NCI-H2227 treated with DMSO at 0.1 percent for 48 hours (cell line): ENCODE measurements at places on chromosomes 2 and 18.

DNA sequence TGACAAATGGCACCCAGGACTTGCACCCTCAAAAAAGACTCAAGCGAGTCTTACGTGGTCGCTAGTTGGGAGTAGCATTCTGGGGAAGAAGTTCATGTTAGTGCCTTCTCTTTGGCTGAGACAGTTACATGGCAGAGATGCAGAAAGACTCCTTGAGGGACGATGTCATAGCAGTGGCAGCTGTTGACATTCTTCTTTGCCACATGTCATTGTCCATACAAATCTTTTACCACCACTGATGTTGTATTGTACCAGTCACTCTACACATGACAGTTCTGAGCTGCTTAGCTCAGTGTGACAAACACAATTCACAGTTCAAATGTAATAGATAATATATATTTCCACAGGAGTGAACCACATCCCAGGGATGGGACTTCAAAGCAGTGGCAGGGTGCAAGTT lies 197.1 kb downstream of the TCF4 start:
- DNase-seq = no peak

DNA sequence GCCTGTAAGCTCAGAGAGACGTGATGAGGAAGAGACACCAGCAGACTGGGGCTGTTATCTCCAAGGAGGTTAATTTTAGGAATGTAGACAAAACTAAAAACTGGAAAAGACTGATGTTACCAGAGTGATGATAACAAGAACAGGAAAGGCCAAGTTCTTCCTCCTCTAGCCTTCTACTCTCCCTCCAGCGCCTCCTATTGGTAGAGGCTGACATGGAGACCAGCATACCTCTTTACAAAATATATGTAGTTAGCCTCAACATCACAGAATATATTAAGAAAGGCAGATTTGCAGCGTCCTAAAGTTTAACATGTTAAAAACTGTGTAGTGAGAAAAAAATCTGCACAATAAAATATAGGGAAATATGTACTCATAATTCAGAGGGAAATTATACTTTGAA lies 66.0 kb downstream of the TCF4 start:
- no peak for DNase-seq

DNA sequence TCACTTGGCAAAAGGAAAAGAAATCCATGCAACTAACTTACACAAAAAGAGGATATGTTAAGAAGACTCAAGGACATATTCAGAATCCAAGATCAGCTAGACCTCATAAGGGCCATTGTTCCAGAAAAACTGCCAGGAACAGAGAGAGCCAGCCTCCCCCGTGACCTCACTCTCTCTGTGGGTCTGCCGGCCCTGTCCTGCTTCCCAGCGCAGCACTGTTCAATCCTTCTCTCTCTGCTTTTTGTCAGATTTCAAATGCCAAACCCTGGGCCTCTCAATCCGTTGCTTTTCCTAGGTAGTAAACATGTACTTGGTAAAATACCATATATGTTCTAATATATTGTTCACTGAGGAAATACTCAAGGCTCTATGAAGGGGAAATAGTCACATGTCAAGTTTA lies 40.0 kb upstream of the ACKR3 start:
- DNase-seq = no peak

DNA sequence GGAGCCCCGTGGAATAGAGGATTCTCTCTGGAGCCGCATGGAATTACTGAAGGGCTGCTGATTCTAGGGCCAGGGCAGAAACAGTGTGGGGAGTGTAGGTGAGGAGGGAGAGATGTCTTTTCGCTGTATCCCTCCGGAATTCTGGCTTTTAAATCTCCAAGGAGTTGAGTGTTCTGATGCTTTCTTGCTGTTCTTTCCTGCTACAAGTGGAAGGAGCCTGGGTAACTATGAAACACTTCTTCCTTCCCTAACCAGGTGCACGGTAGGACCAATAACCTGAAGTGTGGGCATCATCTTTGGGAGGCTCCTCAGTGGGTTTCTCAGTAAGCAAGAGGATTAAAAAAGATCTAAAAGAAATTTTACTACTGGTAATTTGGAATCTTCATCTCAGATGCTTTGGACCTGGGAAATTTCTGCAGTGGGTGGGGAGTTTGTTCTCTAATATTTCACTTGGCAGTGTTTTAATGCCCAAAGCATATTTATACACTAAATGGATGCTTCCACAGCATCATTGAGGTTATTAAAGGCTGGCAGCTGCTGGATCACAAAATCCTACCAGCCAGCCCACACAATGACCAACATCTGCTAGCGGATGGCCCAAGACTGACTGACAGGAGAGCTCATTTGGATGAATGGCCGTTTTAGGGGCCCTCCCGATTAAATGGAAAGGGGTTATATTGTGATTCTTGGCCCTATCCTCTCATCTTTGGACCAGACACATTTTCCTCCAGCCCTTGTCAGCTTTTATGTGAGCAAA lies 2.1 kb downstream of the EML6 start:
- DNase-seq = no peak
